ENCODE measurements at places on chromosomes 3 and 15.

DNA sequence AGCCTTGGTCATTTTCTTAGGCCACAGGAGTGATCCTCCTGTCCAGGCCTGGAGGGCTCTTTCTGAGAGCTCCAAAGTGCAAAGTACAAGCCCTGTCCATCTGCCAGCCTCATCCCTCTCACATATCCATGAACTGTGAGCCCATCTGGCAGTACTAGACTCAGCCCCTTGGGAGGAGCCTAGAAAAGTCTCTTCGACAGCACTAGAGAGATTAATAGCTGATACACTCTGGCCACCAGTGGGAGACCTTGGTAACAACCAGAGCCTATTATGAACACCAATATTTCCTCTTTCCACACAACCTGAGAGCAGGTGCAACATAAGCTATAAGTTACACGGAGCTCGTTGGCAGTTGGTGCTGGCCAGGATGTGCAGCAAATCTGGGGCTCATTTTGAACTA lies 59.5 kb upstream of the DCLK3 start:
- DNase-seq, result no peak

GRCh38 chr3:121491683-121492320 lies 54.0 kb downstream of the POLQ start:
- no peak for DNase-seq

GRCh38 chr3:180548050-180548449 lies 53.9 kb upstream of the TTC14 start:
- no peak for DNase-seq

- DNase-seq, result no peak
Observed at GRCh38 chr3:128775906-128776542, 50.0 kb downstream of the RAB7A start.

DNA sequence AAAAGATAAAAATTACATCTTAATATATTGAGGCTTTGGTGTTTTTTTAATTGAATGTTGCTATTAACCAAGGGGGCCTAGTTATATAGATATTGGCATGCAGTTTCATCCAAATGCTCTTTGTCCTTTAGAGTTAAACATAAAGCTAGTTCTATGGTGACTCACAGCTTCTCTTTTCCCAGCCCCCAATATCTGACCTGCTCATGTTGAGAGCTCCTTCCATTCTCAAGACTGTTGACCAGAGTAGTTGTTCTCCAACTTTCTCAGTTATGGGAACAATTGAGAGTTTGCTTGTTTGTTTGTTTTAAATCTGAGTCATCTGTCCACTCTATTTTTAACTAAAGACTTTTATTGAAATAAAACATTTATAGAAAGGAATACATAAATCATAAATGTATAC lies 15.8 kb upstream of the RARB start:
- DNase-seq, result no peak

Measured in NCI-H748 treated with DMSO at 0.1 percent for 48 hours (cell line).